ENCODE measurements at places on chromosomes 5 and 9.

GRCh38 chr9:127557998-127558546, 54.0 kb upstream of the STXBP1 start:
- no peak for DNase-seq

DNA sequence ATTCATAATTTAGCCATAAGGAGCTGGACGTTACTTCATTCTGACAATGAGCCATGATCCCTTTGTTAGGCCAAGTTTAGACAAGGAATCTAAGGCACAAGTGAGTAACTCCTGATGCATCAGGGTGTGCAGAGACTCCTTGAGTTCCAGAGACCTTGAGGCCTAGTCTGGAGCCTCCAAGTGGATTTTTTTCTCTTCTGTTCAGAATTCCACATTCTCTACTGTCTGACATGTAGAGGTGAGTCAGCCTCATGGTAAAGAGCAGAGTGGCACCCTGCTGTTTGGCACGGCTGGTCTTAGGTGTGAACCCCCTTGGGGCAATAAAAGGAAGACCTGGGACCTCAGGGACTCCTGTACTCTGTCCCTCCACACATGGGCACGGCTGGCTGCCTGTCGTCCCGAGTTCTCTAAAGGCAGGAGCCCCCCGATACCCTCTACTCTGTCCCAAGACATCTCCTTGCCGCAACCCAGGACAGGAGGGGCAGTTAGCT, 22.0 kb upstream of the TGFBI start:
- DNase-seq, result no peak

DNA sequence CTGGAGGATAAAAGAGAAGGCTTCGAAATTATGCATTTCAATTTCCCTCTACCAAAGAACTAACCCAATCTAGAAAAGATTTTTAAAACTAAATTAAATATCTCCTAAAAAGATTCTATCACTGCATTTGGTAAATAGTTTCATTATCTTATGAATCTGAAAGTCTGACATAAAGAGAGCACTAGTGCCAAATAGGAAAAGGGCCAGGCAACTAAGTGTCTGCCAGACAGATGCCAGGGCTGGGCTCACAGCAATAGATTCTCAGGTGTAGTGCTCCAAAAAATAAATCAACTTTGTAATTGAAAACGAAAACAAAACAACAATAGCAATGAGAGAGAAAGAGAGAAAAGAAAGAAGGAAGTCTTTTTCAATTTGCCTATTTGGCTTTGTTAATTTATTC, 157.7 kb upstream of the GNA14 start:
- no peak for DNase-seq

DNA sequence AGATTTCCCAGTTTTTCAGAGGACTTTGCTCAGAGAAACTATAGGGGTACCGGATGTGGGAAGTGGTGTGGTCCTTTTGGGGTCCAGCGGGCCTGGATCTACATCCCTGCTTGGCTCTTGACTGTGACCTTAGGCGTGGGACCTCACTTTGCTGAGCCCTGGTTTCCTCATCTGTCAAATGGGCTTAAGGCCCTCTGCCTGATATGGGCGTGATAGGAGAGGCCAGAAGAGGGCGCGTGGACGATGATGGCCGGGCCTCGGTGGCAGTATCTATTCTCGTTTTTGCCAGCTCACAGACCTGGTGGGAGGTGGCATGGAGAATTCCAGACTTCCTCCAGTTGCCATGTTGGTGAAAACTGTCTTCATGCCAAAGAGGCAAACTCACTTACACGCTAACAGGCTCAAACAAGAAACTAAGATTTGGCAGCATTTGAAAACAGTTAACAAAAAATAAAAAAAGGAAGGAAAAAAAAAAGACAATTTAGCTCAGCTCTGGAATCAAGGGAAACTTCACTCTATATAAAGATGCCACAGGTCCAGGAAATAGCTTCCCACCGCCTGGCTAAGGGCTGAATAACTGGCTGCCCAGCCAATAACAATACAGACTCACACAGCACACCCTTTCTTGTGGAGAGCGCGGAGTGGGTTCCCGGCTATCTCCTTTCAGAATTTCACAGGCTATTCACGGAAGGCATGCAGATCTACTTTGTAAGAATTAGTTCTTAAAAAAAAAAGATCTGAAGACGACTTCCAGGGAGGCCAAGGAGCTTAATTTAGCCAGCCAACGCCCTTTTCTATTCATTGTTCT, 1.7 kb downstream of the SH3PXD2B start:
- DNase-seq, result no peak

- DNase-seq, result no peak
Observed at GRCh38 chr9:8860925-8861324, 1061.3 kb upstream of the DMAC1 start.

DNA sequence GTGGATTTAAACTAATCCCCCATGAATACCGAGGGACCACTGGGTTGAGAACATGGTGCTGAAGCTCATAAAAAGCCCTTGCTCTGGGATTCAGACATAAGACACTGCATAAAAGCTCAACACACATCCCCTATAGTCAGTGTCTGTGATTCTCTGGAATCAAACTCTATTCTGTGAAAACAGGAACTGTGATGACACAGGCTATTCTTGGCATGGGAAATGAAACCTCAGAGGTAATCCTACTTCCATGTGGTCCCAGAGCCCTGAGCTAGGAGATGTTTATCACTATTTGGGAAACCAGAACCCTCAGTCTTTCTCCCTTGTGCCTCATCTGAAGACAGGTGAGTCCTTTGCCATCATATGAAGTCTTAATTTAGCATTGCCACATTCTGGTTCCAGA, 135.4 kb upstream of the PRSS3 start:
- no peak for DNase-seq

All from stimulated activated CD4-positive, alpha-beta T cell treated with anti-CD3 and anti-CD28 coated beads, TNF-alpha, amount 100 ng/mL, for 1 hour (primary cell).